ENCODE measurements at places on chromosomes 7 and 10.

DNA sequence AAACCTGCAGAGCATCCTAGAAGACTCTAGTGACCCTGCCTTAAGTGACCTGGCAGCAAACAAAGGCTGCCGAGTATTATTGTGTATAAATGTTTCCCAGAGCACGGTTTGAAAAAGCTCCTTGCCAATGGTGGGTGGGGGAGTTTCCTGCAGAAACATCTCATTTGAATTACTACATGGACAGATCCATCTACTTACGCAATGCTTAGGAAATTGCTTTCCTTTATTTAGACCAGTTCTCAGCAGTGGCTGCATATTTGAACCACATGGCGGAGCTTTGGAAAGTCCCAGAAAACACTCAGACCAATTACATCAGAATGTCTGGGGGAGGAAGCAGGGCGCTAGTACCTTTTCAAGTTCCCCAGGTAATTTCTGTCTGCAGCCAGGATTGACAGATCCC is 560.9 kb downstream of the SDK1 start:
- DNase-seq, result no peak

GRCh38 chr10:98790817-98791216 is 344.1 kb upstream of the HPS1 start:
- DNase-seq, result no peak

DNA sequence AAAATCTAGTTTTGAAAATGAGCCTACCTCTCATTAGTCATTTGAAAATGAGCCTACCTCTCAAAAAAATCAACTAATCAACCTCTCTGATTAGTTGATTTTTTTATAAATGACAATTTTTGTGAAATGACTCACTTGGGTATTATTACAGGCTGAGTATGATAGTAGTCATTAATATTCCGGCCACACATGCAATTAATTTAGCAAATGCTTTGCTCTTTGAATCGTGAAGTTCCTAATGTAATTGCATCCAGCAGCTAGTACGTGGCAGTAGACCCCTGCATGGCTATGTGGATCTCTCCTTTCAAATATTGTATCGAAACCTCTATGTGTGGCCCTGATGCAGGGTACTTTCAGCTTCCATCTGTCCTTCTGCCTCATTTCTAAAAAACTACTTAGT is 245.9 kb upstream of the PHYHIPL start:
- no peak for DNase-seq

- DNase-seq, result no peak
These were observed 415.1 kb downstream of the INHBA start for GRCh38 chr7:41287559-41288335.

- DNase-seq, result no peak
These were observed 767.0 kb downstream of the GRM8 start for GRCh38 chr7:126485791-126486190.

DNA sequence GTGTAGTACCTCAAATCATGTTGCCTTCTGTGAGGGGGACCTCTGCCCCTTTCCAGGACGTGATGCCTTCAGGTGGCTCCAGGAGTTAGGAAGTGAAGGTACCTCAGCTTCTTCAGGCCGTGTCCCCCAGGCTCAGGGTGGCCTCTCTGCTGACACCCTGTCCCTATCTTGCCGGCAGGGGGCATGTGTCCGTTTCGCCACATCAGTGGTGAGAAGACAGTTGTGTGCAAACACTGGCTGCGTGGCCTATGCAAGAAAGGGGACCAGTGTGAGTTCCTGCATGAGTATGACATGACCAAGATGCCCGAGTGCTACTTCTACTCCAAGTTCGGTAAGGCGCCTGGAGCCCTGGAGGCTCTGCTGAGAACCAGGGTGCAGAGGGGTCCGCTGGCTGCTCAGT is 9.2 kb downstream of the CPSF4 start:
- DNase-seq, result no peak

- no peak for DNase-seq
These were observed 13.8 kb downstream of the TMEM273 start for GRCh38 chr10:49174261-49174925.

GRCh38 chr10:71040846-71041605 is 152.7 kb upstream of the PCBD1 start:
- DNase-seq, result no peak

- no peak for DNase-seq
These were observed at the start of gene NMT2 for GRCh38 chr10:15168291-15168785. Gene NMT2 (minus strand): TSS chr10:15168693. CDS start chr10:15168612, 81 bp downstream.

- DNase-seq, result no peak
These were observed 47.4 kb downstream of the WDR37 start for GRCh38 chr10:1103551-1103950.

- DNase-seq, result peak; percentile 56
These were observed 92.8 kb downstream of the MCU start for GRCh38 chr10:72784551-72785351.

- DNase-seq, result no peak
These were observed 64.6 kb downstream of the KLF6 start for GRCh38 chr10:3720228-3721019.

DNA sequence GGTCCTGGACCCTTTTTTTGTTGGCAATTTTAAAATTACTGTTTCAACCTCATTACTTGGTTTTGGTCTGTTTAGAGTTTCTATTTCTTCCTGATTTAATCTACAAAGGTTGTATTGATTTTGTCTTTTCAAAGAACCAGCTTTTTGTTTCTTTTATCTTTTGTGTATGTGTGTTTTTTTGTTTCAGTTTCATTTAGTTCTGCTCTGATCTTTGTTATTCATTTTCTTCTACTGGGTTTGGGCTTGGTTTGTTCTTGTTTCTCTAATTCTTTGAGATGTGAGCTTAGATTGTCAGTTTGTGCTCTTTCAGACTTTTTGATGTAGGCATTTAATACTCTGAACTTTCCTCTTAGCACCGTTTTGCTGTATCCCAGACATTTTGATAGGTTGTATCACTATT is 8.5 kb upstream of the MRPS33 start:
- DNase-seq, result no peak

- DNase-seq, result no peak
These were observed 358.9 kb downstream of the FRMD4A start for GRCh38 chr10:13971601-13972475.

GRCh38 chr10:88045096-88045495 is 181.7 kb downstream of the PTEN start:
- DNase-seq, result no peak

DNA sequence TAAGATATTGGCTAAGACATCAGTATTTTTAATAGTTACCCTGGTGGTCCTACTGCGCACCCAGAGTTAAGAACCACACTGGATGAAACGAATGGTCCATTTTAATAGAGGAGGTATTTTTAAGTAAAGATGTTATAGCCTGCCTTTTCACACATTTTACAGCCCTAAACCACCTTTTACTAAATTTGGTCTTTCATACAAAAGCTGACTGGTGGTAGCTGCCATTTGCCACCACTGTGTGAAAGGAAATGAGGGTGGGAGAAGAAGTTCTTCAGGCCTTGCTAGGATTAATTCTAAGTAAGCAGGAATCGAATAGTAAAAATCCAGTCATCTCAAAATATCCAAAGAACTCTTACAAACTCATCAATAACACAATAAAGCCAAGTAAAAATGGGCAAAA is 15.2 kb upstream of the APBB1IP start:
- DNase-seq, result no peak

GRCh38 chr7:80463272-80463920 is 48.5 kb downstream of the GNAT3 start:
- DNase-seq, result no peak

DNA sequence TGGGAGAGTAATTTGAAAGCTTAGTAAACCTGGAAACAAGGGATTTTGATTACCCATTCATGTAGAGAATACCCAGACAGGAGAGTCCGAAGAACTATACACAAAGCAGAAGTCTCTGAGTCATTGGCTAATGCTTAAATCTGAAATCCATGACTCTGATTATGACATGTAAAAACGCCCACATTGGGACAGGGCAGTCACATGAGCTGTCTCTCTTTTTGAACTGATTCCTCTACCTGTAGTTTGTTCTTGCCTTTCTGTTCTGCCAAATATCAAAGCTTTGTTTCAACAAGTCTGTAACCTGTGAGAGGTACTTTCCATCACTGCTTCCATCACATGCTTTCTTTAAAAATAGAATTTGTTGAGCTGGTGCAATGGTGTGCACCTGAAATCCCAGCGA is 4.3 kb upstream of the GPNMB start:
- no peak for DNase-seq

GRCh38 chr7:118792682-118793081 is 568.2 kb downstream of the ANKRD7 start:
- no peak for DNase-seq

DNA sequence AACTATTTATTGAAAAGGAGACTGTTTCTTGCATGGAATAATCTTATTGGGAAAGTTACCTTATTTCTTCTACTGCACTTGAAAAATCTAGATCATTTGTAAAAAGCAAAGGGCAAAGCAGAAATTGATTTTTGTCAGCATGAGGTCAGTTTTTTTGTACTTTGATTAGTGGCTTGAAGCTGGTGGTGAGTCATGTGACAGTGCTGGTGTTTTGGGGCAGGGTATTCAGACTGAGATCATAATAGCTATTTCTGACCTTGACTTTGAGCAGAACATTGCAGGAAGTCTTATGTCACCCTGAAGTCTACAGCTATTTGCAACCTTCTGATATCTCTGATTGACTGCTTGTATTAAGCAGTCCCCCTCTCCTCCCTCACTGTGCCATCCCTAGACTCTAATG is 66.3 kb upstream of the SORCS3 start:
- no peak for DNase-seq

- DNase-seq, result peak; percentile 96
These were observed at the start of gene FGFR2 for GRCh38 chr10:121598263-121599249. Gene FGFR2 (minus strand): TSS chr10:121598444. CDS start chr10:121593817, 4,627 bp downstream.

- peak; percentile 12 for DNase-seq
These were observed 818.6 kb downstream of the GRID1 start for GRCh38 chr10:85548034-85548433.

GRCh38 chr10:94084344-94084743 is 90.6 kb downstream of the PLCE1 start:
- no peak for DNase-seq

- no peak for DNase-seq
These were observed 93.6 kb downstream of the PRLHR start for GRCh38 chr10:118501637-118502440.

DNA sequence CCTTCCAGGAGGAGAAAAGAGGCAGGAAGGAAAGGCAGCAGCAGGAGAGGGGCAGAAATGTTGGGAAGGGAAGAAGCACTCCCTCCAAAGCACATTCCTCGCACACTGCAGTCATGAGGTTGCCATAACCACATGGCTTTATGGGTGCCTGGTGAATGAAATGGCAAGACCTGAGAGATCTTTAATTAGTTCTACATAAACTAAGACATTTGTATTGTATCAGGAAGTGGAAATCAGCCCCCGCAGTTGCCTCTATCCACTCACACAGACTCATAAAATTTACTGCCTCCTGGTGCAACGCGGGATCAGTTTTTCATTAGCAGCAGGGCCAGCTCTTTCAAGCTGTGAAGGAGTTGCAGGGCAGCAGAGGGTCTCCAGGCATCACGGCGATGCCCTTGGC is 106.4 kb downstream of the COL13A1 start:
- DNase-seq, result no peak

DNA sequence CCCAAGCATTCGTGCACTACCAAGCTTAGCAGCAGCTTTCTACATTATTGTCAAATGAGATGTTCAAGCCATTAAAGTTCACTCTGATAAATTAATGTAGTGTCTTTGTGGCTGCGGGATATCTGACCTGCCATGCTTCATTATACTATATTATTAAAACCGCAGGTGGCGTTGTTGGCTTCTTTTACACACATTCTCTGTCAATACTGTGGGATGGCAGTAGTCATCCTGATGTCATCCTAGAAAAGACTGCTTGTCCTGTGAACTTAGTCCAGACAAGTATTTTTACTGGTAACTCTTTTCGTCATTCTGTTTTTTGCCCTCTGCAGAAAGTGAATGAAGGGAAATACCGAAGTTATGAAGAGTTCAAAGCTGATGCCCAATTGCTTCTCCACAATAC is 103.9 kb downstream of the ZMYND11 start:
- DNase-seq, result no peak

DNA sequence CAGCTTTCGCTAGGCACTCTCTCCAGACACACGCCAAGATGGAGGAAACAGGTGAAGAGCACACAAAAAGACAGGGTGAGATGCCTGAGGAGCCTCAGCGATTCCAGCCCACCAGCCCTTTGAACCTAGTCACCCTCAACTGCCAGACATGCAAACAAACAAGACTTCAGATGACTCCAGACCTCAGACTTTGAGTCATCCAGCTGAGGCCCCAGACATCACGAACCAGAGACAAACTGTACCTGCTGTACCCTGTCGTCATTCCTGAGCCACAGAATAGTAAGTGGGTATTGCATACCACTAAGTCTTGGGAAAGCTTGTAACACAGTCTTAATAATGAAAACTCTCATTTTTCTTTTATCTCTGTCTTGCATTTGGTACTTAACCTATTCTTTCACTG is 126.6 kb upstream of the LSM8 start:
- DNase-seq, result no peak

GRCh38 chr7:102117743-102118142 is 168.9 kb upstream of the SH2B2 start:
- no peak for DNase-seq

GRCh38 chr7:38034062-38034908 is 113.8 kb downstream of the EPDR1 start:
- no peak for DNase-seq

DNA sequence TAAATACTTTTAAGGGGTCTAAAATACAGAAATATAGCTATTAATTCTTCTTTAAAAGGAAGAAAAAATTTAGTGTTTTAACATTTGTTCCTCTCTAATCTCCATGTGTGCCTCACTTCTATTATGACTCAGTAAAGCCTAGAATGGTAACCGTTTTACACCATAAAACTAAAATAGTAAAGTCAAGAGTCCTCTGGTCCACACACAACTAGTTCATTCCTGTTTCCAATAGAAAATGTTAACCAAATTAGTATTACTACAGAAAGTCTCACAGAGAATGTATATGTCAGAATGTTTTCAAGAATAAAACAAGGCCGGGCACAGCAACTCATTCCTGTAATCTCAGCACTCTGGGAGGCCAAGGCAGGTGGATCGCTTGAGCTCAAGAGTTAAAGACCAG is 55.8 kb downstream of the CNOT4 start:
- no peak for DNase-seq

DNA sequence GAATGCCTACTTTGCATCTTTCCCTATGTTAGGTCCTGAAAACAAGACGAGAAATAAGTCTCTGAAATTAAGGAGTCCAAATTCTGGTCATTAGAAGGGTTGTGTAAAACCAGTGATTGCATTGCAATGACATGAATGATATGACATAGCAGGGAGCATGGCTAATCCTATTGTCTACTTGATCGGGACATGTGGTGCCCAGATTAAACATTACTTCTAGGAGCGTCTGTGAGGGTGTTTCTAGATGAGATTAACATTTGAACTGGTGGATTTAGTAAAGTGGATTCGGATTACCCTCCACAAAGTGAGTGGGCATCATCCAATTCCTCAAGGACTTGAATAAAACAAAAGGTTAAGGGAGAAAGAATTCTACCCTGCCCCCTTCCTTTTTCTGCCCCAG is 434.9 kb upstream of the KLF6 start:
- DNase-seq, result no peak

DNA sequence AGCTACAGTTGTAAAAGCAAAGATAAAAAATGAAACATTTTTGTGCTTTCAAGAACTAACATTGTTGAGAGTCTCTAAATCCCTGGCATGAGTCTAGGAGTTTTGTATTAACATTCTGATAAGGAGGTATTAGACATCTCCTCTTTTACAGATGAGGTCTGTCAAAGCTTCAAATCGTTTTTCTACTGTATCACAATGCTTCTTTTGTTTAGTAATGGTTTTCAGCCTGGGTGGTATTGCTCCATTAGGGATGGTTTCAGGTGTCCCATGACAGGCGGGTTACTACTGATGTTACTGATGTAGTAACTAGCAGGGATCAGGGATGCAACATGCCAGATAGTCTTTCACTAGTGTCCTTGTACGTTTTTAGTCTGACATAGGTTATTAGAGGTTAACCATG is 27.4 kb downstream of the STAM start:
- no peak for DNase-seq

- peak; percentile 86 for DNase-seq
These were observed 76.3 kb downstream of the CLIP2 start for GRCh38 chr7:74365322-74366022.
